ENCODE measurements at places on chromosomes 5 and 9. TPM values are rescaled to one million over a fixed set of nuclear protein-coding genes. Genes with fewer than 3 reads are reported as not detected.

The REEP2 gene
- 11.4 TPM for total RNA-seq

The CCNI2 gene
- 0.10 TPM for total RNA-seq

The ANKRD34B gene
- total RNA-seq = under 0.01 TPM

The SLC46A2 gene
- total RNA-seq = not detected

The POLR3G gene
- 1.8 TPM for total RNA-seq

The PHF24 gene
- not detected for total RNA-seq

The QRFP gene
- not detected for total RNA-seq

The FCN2 gene
- 1.1 TPM for total RNA-seq

The HSPB3 gene
- 1.2 TPM for total RNA-seq

The KIAA1958 gene
- total RNA-seq = 24.1 TPM

The TNFSF15 gene
- 0.32 TPM for total RNA-seq
